Esophagus mucosa (tissue), 1 donor: ENCODE measurements at places on chromosomes 3 and 15.

GRCh38 chr15:74179101-74179841, 5.8 kb downstream of the ISLR start:
- peak; percentile 68 for ATAC-seq

GRCh38 chr3:59368900-59369675, 319.3 kb upstream of the CFAP20DC start:
- no peak for ATAC-seq

DNA sequence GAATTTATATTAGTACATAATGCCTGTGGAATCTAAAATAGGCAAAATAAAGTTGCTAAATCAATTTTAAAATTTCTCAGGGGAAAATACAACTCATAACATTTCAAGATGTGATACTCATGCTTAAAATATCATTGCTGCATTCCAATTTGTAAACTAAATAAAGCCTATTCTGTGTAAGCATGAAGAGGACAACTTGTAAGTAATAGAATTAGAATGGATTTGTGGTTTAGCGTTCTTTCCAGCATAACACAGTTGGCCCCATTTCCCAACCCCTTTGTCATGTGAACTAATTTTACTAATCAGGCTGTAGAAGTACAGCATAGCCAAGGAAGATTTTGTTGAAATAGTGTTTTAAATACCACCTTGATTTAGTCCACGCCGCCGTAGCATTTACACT, 437.2 kb downstream of the SI start:
- ATAC-seq, result no peak

- ATAC-seq, result no peak
Measured at GRCh38 chr15:51678096-51678495, 3.2 kb upstream of the SCG3 start.

- ATAC-seq, result no peak
Measured at GRCh38 chr3:139297588-139298311, 46.1 kb upstream of the MRPS22 start.

DNA sequence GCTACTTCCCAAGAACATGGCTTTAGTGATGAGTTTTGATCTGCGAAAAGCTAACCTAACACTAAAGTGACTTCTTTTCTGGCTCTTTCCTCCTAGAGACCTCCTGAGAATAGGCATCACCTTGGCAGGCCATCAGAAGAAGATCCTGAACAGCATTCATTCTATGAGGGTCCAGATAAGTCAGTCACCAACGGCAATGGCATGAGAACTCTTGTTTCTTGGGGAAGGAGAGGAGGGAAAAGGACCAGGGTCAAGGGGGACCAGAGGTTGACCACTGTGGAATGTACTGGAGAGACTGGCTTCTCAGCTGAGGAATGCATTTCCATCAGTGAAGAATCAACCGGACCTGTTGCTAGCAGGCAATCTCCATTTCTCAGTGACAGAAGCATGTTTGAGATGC, 463.9 kb downstream of the EPHB1 start:
- no peak for ATAC-seq

GRCh38 chr3:140186421-140186920, 251.5 kb downstream of the CLSTN2 start:
- ATAC-seq, result no peak
